ENCODE measurements at places on chromosomes 12 and 14.

DNA sequence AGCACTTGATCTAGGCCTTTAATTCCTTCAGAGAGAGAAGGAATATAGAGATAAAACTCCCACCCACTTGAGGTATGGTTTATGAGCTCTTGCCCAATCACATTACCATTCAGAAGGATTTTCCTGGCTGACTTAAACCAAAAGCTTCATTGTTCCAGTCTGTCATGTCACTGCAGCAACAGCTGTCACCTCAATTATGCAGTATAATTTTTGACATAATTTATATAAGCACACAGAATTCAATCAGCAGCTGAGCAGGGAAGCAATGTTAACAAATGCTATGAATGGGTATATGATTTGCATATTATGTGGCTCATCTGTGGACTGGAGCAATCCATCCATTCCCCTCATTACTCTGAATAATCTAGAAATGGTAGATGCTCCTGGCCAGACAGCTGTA lies 40.3 kb downstream of the CBX5 start:
- DNase-seq = no peak

DNA sequence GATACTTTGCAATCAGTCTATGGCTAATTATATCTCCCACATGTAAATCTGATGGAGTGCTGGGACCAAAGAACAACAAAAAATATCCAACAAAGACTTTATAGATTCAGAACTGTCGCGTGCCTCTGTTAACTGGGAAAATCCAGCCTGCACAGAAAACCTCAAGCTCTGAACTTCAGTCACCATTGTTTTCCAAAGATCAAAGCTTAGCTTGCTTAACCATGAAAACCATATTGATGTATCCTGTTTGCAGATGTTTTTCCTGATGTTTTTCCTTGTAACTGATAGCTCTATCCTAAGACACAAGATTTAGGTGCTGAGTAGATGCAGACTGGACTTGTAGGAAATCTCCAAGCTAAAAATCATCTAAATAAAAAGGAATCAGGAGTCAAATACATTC lies 163.7 kb downstream of the GXYLT1 start:
- DNase-seq = no peak

- no peak for DNase-seq
Observed at GRCh38 chr14:94795372-94795771, 25.5 kb upstream of the GSC start.

DNA sequence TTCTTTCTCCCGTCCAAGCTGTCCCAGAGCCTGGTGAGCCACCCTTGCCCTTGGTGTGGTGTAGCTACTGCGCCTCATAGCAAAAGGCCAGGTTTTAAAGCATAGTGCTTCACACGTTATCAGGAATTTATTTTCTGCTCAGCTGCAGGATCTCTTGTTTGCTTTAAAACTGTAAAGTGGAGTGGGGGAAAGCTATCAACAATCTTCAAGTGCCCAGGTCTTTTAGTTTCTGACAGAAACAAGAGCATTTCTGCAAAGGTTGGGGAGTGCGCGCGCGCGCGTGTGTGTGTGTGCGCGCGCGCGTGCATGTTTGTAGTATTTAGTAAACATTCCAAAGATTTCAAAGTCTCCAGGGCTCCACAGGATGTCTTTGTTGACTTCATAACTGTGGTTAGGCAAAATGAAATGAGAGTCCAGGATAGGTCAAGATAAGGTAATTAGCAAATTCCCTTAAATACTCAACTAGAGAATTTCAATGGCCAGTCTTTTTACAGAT lies 45.5 kb downstream of the EML1 start:
- DNase-seq = peak; percentile 74

GRCh38 chr12:111981987-111982386 lies 31.0 kb downstream of the TMEM116 start:
- DNase-seq = peak; percentile 58

GRCh38 chr14:50025776-50026175 lies 90.6 kb downstream of the VCPKMT start:
- DNase-seq = no peak

DNA sequence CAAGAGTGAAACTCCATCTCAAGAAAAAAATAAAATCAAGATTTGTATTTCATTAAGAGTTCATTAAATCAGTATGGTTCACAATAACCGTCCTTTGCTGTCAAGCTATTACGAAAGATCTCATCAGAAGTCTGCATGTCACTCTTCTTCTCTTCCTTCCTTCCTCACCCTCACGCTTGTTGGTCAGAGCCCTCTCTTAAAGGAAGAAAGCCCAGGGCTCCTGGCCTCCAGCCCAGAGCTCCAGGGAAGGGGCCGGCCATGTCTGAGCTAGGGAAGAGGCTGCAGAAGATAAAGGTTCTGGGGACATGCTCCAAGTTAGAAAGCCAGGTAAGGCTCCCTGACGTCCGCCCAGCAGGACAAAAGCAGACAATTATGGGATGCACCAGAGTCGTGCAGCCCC lies 43.1 kb upstream of the DLK1 start:
- DNase-seq = no peak

GRCh38 chr14:71137536-71138447 lies 230.5 kb downstream of the PCNX1 start:
- peak; percentile 42 for DNase-seq

- DNase-seq = no peak
Observed at GRCh38 chr12:15823360-15824128, 34.4 kb upstream of the EPS8 start.

GRCh38 chr12:107635139-107635538 lies 50.5 kb upstream of the PWP1 start:
- DNase-seq = peak; percentile 15

DNA sequence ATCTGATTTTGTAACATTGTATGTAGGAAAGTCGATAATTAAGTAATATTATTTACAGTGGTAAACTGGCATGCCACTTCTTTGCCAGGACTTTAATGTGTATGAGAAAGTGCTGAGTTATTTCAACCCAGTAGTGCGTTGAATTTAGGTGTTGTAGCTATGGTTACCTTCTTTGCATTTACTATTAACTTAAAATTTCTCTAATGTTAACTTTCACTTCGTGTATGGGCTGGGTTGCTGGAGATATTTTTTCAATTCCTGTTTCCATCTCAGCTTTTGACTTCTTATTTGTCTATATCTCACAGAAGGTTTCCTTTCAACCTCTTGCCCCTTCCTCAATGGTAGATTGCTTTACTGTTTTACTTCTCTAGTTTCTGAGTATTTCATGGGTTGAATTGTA lies 1345.6 kb downstream of the FSCB start:
- no peak for DNase-seq

DNA sequence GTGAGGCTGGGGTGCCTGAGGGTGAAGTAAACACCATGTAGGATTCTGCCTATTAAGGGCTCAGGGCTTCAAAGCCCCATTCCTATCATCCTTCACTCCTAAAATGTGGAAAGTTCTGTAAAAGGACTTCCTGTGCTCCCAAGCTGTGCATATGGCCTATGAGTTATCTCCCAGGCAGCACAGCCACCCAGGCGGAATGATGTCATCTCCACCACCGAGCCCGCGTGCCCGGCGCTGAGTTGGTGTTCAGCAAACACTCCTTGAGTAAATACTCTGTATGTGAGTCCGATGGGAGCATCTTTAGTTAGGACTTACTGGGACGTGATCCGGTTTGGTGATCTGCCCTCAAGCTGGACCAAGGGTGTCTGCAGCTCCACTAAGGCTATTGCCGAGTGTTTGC lies 437.3 kb downstream of the MED13L start:
- DNase-seq = no peak

- no peak for DNase-seq
Observed at GRCh38 chr14:77878783-77879182, 78.9 kb downstream of the ADCK1 start.

- no peak for DNase-seq
Observed at GRCh38 chr12:450438-450837, 9.3 kb upstream of the B4GALNT3 start.

DNA sequence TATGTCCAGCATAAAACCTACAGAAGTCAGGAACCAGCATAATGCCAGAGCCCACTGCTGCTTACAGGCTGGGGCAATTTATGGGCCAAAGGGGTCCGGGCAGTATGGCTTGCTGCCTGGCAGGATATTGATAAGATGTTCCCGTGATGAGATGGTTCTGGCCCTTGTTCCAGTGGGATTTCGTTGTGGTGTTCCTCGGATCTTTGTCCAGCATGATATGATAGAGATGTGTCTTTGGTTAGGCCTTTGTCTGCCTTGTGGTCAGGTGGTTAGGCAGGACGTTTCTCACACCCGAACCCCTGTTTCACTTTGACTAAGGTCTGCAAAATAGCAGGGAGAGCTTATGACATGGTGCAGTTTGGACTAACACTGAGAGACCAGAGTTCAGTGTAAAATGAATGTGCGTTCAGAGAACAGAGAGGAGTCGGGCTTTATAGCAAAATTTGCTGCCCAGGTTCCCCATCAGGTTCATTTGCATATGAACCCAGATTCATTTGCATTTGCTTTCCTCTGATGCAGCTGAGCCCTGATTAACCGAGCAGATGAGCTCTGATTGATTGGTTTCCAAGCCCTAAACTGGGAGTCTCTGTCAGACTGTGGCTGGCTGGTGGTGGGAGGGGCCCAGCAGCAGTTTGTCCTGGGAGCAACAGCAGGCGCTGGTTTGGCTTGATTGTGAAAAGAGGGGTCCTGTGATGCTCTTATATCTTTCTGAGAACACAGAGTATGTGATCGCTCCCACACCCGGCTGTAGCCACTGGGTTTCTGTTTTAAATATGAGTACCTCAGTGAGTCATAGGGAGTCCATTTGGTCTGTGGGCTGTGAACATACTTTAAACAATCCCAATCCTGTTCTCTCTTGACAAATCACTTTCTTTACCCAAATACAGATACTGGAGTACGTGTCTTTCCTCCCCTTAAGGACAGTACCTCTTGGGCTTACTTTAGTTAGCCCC lies 156.3 kb upstream of the PZP start:
- DNase-seq = peak; percentile 67

GRCh38 chr14:27372771-27373170 lies 774.9 kb upstream of the NOVA1 start:
- no peak for DNase-seq

DNA sequence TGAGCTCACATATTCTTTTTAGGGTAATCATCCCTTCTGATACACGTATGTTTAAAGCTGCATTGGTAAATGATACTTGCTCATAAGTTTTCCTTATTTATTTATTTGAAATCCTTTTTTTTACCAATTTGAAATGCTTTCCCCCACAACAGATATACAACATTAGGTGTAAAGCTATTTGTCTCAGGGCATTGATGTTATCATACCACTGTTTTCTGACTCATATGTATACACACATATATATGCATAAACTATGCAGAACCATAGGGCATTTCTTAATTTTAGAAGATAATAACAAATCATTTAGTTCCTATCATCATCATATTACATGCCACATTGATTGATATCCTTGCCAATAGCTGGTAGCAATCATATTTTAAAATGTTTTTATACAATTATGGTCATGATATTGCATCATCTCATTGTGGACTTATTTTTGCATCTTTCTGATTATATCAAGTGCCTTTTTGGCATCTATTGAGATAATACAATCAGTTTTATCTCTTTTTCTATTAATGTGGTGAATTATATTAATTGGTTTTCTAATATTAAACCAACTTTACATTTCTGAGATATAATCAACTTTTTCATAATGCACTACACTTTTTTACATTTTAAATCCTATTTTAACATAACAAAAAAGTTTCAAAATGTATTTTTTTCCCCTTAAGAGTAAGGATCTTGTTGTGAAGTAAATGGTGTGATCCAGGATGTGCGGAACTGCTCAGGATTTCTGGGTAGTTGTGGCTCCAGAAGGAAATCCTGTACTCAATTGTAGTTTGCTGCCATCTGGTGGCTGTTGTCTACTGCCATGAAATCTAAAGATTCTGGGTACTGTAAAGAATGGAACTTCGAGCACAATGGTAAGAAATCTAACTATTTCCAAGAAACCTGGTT lies 16.7 kb downstream of the OR9K2 start:
- peak; percentile 34 for DNase-seq

DNA sequence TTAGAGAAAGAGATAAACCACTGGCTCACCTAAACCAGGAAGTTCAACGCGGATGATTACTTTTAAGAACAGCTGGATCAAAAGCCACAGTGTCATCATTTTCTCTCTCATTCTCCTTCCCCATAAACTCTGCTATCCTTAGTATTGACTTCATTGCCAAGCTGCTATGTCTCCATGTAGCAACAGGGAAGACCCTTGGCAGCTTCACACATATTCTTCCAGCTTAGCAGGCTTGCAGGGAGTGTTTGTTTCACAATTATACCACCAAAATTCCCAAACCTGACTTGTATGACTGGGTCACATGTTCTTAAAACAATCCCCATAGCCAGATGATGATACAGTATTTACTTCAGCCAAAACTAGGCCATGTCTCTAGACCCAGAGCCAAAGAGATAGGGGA lies 235.5 kb downstream of the PAWR start:
- DNase-seq = no peak

DNA sequence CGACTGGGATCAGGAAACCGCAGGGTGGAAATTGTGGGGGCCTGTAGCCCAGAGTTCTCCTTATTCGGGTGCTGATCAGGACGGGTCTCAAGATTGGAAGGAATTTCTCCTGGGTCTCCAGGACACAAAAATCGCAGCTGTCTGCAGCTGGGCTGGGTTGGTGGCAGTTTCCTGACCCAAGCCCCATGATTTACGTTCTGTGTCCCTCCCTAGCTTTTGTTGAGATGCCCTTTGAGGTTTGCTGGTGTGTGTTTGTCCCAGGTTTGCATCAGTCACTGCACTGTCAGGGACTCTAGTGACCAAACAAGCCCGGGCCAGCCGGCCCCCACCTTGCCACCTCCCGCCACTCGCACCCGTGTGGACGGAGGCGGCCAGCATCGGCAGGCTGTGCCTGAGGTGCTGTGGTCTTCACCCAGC lies 89.5 kb downstream of the FBXL14 start:
- DNase-seq = no peak

- no peak for DNase-seq
Observed at GRCh38 chr12:2190896-2191533, 138.2 kb downstream of the CACNA1C start.

DNA sequence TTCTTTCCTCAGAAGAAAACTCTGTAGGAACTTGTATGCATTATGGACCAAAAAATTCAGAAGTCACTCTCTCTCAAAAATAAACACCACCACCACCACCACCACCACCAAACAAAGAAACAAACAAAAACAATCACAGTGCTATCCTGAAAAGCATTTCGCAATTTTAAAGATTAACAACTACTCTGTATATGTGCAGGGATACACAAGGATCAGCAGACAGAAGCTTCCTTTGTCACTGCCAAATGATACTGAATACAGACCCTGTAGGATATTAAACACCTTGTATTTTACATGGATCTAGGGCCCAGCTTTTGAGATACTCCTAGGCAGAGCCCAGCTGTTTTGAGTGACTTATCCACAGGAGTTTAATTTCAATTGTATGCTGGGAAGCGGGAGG lies 31.7 kb downstream of the ATP2B1 start:
- no peak for DNase-seq

DNA sequence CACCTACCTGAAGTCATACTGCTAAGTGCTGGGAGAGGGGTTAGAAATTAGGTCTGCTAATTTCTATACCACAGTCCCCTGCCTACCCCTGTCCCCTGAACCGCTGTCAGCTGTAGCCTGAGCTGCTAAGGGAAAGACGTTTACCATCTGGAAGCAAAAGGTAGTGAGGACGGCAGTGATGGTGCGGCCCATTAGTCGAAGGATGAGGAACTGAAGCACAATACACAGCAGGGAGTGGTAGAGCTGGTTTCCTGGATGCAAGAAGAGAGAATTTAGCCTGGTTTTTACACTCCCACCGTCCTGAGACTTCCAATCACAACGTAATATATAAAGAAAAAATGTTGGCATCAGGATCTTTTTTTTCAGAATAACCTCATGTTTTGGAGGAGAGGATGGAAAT lies 11.8 kb downstream of the EMG1 start:
- no peak for DNase-seq

- DNase-seq = no peak
Observed at GRCh38 chr12:131600160-131600532, 110.7 kb upstream of the SFSWAP start.

- DNase-seq = peak; percentile 14
Observed at GRCh38 chr12:90098132-90098779, 389.6 kb upstream of the ATP2B1 start.
